ENCODE measurements at places on chromosomes 7 and 10. TPM values are rescaled to one million over a fixed set of nuclear protein-coding genes. Genes with fewer than 3 reads are reported as not detected.

GRCh38 chr7:1142051-1142635 is 17.9 kb downstream of the ZFAND2A start:
- DNase-seq, result no peak

DNA sequence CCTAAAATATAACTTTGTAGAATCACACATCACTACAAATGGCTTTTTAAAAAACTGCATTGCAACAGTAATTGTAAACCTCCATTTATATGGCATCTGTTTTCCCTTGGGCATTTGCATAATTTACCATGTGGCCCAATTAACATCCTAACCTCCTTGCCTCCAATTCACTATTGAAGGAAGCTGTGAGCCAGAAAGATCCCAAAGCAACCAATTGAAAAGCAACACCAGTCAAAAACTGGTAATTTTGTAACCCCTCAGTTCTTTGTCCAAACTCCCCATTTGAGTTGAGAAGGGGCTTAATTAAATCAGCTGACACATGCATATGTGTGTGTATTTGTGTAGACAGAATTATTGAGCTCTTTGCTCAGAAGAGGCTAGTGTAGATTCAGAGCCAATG is 90.3 kb downstream of the FAM13C start:
- DNase-seq, result no peak

Gene SGCE
- 32.0 TPM for total RNA-seq

Gene OR2A5
- not detected for total RNA-seq

Gene MORN4
- 17.9 TPM for total RNA-seq

- DNase-seq, result no peak
Measured at GRCh38 chr7:1106793-1107421, 19.0 kb downstream of the GPER1 start.

- DNase-seq, result no peak
Measured at GRCh38 chr7:1457059-1457948, 2.0 kb downstream of the MICALL2 start.

All from Panc1 (cell line).